ENCODE measurements at places on chromosomes 1 and 21.

DNA sequence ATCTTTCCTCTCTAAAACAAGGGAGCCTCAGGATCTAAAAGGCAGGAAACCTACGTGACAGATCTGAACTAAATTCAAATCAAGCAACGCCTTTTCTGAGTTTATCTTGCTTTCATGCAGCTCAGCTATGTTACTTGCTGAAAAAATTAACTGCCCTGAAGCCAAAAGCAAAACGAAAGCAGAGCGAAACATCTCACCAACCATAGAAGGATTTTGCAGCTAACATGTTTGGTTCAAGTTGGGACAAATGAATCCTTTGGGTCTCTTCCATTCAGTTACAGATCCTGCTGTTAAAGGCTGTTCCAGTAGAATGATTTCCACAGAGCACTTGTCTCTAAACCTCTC, 482 bp downstream of the SLC2A5 start:
- DNase-seq, result no peak

DNA sequence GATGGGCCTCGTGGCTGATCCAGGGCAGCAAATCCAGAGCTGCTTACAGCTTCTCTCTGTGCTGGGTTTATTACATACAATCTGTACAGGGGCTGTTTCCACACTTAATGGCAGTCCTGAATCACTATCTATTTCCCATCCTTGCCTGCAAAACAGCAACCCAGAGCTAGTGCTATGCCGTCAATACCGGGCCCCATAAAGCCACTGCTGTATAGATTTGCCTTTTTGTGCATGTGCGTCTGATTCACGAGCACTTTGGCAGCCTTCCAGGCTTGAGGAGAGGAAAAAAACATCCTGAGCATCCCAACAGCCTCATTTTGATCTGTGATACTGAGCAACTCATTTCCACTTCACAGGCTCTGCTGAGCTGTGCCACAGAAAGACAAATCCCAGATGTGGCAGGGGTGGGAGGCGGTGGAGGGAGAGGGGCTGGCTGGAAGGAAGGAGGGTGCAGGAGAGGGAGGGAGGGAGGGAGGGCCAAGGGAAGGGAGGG, 65.2 kb upstream of the TARBP1 start:
- peak; percentile 86 for DNase-seq

DNA sequence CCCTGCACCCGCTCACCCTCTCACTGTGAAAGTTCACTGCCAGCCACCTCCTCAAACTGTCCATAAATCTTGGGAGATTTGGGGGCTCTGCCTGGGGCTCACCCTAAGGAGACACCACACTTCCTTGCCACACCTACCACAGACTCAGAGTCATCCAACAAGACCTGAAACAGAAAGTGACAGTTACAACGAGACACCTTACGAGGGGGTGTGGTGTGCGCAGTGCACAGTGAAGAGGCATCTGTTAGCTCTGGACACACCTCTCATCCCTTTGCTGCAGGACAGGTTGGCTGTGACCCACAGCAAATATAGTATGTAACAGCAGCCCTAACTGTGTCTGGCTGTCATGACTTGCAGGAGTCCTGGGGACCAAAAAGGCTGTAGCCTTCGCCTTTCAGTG, 190.2 kb downstream of the NR5A2 start:
- no peak for DNase-seq

GRCh38 chr1:160708801-160709200, 2.8 kb downstream of the CD48 start:
- DNase-seq, result no peak

DNA sequence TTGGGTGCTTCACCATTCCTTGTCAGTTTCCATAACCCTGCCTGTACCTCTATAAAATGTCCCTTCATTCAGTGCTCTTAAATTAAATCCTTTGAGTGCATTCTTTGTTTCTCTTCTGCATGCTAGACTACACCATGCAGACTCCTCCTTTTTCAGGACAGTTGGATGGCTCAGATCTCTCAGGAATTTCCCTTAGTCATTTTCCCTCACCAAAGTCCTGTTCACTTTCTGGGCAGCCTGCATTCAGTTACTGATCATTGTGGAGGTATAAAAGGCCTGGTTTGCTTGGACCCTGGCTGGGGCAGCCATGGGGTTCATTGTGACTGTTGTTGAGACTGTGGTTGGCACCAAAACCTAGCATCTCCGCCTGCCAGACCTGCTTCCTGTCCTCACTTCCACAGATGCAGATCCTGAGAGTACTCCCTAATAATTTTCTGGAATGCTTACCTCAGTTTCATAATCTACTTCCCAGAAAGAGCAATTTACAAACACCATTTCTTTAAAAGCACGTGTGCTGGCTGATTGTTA, 88.4 kb downstream of the PDE4B start:
- no peak for DNase-seq

DNA sequence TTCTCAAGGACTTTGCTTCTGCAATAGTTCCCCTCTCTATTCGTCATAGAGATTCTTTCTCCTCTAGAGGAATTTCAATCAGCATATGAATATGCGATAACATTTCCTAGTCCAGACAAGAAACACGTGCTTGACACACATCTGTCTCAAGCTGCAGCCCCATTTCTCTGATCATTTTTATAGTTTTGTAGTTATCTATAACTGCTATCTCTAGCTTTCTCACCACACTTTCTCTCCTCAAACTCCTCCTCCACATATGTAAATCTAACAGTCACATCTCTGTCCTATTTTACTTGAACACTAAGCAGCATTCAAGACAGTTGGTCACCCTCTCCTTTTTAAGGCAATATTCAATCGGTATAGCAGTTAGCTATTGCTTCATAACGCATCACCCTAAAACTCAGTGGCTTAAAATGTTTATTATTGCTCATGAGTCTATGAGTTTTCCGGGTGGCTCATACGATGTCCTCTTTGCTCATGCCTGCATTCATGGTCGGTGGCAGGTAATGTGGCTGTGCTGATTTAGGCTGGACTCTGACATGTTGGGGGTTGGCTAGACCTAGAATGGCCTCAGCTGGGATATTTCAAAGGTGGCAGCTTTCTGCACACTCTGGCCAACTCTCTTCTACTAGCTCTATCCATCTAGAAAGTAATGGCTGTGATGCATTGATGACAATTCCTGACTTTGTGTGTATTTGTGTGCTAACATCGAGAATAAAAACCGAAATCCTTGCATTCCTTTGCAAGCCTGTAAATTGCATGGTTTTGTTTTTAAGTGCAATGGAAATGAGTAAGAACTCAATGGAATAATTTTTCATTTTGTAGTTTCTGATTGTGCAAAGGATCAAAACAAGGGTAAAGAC, 20.6 kb downstream of the ATP6V1G3 start:
- DNase-seq, result no peak

DNA sequence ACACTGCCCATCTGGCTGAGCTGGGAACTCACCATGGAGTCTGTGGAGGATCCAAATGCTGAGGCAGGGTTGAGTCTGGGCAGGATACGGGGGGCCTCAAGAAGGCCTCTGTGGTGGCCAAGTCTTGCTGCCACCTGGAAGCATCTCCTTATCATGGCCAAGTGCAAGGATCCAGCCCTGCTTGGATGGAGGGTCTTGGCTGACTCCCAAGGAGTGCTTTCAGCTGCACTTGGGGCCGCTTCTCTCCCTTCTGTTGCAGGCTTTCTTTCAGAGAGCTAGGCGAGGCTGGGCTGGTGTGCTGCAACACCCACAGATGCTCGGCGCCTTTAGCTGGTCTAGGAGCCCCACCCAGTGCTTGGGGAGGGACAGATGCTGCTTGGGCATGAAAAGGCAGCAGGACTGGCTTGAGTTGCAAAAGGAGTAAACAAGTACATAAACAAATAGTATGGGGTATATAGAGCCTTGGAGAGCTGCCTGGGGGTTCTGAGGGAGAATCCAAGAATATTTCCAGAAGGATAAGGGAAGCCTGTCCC, at the start of gene THEM5:
THEM5 (minus strand) TSS at position 302 of the 533 bp plus-strand sequence; CDS start at position 155, 147 bp downstream.
- peak; percentile 64 for DNase-seq

DNA sequence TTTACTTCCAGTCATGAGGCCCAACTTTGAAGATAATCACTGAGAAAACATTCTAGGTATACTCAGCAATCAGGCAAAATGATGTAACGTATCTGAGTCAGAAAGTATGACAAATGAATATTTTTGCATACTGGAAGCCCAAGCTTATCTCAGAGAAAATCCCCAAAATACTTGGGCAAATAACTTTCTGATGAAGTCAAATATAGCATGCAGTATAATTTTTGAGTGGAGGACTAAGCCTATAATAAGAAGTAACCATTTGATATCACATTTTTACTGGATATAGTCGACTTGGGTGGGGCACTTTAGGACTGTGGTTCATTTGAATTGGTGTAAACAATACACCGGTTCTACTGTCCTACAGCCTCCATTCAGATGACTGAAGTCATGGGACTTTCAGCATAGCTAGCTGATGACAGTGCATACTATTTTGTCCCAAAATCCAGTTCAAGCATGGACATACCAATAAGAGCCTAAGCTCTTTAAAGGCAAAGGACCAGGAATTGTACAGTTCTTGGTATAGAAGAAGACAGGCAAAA, 2.3 kb upstream of the GADD45A start:
- DNase-seq, result peak; percentile 50

- no peak for DNase-seq
Observed at GRCh38 chr21:33443194-33443593, 36.6 kb downstream of the TMEM50B start.

- DNase-seq, result no peak
Observed at GRCh38 chr1:205091043-205091740, 6.9 kb upstream of the TMEM81 start.

DNA sequence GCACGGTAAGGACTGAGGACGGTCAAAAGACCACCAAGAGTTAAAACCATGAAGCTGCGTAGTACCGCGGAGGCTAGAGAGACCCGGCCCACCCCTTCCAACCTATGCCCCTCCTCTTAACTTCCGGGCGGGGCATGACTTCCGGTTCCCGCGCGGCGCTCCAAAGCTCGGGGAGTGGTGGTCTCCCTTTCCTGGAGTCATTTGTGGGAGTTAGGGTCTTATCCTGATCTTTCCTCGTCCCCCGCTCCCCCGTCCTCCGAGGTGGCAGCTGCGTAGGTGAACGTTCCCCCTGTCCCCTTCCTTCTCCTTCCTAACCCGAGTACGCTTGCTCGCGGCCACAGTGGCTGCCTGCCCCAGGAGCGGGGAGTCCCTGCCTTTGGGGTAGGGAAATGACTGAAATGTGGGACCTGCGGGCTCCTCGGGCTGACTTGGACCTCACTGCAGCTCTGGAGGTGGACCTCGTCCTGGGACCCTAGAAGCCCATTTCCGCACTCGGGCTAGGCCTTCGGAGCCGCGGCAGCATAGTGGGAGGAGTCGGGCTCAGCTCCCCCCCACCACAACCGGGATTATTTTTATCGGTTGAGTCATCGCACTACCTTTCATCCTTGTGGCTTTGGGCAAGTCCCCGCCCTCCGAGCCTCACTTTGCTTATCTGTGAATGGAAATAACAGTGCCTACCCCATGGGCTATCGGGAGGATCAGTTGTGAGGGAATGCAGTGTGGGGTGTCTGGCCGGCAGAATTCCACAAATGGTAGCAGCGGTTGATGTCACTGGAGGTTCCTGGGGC, 24.1 kb downstream of the CELA3A start:
- peak; percentile 75 for DNase-seq

DNA sequence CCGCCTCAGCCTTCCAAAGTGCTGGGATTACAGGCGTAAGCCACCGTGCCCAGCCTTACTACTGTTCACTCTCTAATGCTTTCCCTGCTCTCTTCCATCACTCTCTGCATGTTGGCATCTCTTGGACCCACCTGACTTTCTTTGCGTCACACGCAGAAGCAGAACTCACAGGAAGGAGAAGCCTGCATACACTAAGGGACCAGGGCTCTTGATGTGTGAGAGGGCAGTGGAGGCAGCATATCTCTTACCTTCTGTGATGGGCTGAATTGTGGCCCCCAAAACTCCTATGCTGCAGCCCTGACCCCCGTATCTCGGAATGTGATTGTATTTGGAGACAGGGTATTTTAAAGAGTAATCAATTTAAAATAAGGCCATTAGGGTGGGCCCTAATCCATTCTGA, 26.7 kb upstream of the SLAMF9 start:
- no peak for DNase-seq

- no peak for DNase-seq
Observed at GRCh38 chr1:228308085-228308601, 98.5 kb downstream of the TRIM11 start.

- no peak for DNase-seq
Observed at GRCh38 chr1:78385744-78386462, 104.9 kb upstream of the PTGFR start.

GRCh38 chr1:154626456-154627256, 18.7 kb upstream of the ADAR start:
- no peak for DNase-seq

- DNase-seq, result no peak
Observed at GRCh38 chr1:68375919-68376318, 73.8 kb downstream of the RPE65 start.

DNA sequence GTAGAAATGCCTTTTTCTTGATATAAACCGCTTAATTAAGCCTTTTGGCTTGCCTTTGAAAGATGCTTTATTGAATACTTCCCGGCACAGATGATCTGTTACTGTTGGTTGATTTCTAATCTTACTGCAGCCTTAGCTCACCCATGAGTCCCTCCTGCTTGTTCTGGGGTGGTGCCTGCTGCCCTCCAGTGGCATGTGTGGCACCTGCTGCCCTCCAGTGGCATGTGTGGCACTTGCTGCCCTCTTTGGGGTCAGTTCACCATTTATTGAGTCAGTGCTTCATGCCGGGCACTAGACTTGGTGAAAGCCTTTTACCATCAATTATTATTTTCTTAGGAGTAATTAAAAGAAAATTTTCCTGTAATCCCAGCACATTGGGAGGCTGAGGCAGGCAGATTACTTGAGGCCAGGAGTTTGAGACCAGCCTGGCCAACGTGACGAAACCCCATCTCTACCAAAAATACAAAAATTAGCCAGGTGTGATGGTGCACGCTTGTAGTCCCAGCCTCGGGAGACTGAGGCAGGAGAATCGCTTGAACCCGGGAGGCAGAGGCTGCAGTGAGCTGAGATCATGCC, 54.3 kb downstream of the ADARB1 start:
- DNase-seq, result peak; percentile 59

GRCh38 chr1:55725378-55725777, 510.2 kb upstream of the USP24 start:
- DNase-seq, result no peak

- no peak for DNase-seq
Observed at GRCh38 chr1:71979882-71980281, 302.5 kb downstream of the NEGR1 start.

- no peak for DNase-seq
Observed at GRCh38 chr1:72848997-72849396, 566.7 kb upstream of the NEGR1 start.

DNA sequence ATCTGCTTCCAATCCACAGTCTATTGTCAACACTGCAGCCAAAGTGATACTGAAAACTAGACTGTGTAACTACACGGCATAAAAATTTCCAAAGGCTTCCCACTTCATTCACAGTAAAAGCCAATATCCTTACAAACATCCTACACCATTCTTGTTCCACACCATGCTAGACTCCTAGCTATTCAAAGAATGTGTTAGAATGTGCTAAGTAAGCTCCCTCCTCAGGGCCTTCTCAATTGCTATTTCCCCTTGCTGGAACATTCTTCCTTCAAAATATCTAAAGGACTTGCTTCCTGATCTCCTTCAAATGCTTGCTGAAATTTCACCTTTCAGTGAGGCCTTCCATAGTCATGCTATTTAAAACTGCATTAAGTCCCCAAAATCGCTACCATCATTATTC, 228.1 kb downstream of the AKT3 start:
- DNase-seq, result no peak
